Hepatocyte (in vitro differentiated cells): ENCODE measurements at places on chromosomes 3 and 15.

GRCh38 chr3:185465471-185465870, 33.4 kb downstream of the TMEM41A start:
- no peak overlapping the region for H3K4me3 ChIP-seq
- DNase-seq = no peak
- no peak overlapping the region for H3K27ac ChIP-seq

DNA sequence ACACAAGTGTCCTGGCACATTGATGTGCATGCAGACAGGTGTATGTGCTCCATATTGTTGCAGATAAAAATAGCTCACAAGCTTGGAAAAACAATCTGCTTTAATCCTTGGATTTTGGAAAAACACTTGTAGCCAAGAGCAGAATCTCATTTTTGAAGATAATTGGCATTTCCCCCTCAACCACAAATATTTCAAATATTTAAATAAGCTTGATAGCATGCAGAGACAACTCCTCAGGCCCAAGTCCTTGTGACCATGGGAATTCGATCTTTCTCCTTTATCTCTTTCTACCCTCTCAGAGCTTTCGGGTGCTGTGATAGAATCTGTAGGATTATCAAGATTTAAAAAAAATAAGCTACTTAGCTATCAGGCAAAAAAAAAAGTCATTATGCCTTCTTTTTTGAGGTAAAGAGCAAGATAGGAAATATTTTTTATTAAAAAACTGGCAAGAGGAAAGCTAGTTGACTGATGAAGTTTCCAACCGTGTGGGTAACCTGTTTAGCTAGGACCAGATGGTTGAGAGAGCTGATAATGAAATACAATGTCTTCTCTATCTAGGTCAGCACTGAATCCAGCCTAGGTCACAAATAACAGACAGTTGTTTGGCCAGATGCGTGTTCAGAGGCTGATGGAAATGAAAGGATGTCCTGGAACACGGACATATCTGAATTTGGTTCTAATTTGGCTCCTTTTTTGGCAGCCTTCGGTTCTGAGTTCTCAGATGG, 54.9 kb upstream of the SNRK start:
- no peak for DNase-seq
- no peaks in the 10 kb centered on the region for H3K4me1 ChIP-seq
- no peaks in the 10 kb centered on the region for H3K27me3 ChIP-seq
- H3K36me3 ChIP-seq = no peaks in the 10 kb centered on the region
- H3K27ac ChIP-seq = no peak overlapping the region

DNA sequence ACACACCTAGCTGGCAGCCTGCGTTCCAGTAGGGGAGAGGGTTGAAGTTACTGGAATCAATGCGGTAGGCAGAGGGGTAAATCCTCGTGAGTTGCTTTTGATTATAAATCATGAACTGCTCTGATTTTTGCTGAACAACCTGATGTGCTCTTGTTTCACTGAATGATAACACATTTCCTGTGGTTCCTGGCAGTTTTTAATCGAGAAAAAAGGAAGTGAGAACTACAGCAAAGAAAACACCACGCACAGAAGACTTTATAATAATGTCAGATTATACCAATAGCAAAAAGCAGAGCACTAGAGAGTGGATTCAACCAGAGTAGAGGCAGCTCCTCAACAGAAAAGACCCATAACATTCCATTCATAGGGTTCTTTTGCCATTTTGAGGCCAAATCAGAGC, 200.8 kb upstream of the STRIT1 start:
- no peaks in the 10 kb centered on the region for H3K4me1 ChIP-seq
- no peak for DNase-seq
- H3K4me3 ChIP-seq = no peak overlapping the region

DNA sequence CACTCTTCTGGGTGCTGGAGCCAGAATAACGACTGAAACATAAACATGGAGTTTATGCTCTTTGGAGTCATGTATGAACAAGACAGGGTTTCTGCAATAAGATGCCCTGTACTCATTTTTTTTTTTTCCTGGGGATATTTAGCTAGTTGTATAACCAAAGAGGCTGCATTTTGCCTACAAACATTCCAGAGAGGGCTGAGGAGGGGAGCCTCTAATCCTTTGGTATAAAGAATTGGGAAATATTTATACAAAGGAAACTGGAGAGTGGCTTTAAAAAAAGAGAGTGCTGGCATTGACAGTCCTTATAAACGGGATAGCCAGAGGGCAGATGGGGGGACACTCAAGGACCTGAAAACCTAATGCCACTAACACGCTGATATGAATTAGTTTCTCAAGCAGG, 32.4 kb upstream of the GAP43 start:
- no peaks in the 10 kb centered on the region for H3K27me3 ChIP-seq
- DNase-seq = no peak
- no peak overlapping the region for H3K4me3 ChIP-seq
